ENCODE measurements at places on chromosomes 3 and 15.

DNA sequence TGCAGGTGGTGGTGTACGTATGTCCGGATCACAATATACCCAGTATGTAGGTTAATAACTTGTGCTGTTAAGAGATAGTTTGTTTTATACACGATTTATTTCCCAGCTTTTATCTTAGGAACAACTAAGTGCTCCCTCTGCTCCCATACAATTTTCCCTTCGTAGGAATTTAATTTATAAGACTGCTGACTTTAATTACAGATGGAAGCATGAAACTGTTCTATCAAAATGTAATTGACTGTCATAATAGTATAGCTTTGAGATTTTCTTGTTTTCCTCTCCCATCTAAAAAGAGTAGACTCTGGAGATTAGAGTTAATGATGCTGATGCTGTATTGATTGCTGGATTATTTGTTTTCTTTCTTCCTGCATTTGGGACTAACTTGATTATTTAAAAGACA is 370.7 kb upstream of the SGO1 start:
- no peak for DNase-seq

- no peak for DNase-seq
Measured at GRCh38 chr3:99972380-99973104, 141.8 kb downstream of the FILIP1L start.

DNA sequence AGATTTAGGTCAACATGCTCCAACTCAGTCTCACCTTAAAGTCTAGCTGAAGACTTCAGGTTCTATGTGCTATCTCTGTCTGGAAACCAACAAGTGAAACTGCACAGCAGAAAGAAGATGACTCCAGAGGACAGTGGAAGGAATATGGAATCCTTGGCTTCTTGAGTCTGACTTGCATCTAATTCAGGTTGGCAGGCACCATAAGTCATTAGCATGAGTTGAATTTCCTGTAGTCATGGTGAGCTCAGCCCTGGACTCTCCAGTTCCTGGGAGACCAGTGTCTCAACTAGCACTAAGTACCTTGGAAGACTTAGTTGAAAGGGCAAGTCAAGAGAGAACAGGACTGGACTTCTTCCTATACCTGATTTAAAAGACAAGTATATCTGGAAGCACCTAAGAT is 129.7 kb downstream of the DTWD1 start:
- DNase-seq: no peak

DNA sequence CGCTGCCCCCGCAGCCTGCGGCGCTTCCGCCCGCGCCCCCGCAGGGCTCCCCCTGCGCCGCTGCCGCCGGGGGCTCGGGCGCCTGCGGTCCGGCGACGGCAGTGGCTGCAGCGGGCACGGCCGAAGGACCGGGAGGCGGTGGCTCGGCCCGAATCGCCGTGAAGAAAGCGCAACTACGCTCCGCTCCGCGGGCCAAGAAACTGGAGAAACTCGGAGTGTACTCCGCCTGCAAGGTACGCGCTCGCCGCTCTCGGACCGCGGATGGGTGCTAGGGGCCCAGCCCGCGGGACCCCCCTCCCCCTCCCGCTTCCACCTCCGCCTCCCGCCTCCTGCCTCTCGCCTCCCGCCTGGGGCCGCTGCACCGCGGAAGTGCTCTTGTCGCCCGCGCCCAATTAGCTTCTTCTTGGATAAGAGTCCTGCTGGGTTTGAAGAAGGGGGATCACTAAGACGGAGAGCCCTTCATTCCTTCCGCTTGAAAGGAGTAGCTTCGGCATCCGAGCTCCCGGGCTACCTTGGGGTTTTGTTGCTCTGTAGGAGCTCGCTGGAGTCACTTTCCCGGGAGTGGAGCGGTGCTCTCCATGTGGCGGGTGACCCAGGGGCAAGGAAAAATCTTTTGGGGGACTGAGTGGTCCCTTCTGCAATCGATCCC is 426 bp downstream of the KAT2B start:
- no peak for DNase-seq

GRCh38 chr3:187799942-187800641 is 54.8 kb upstream of the BCL6 start:
- DNase-seq: no peak
